ENCODE measurements at places on chromosomes 4 and X. TPM values are rescaled to one million over a fixed set of nuclear protein-coding genes. Genes with fewer than 3 reads are reported as not detected.

- H3K4me3 ChIP-seq, result no peak overlapping the region
- H3K4me1 ChIP-seq, result no peaks in the 10 kb centered on the region
- DNase-seq, result no peak
- H3K27ac ChIP-seq, result no peak overlapping the region
These were observed 1544.6 kb downstream of the C4orf33 start for GRCh38 chr4:130640592-130640991.

DNA sequence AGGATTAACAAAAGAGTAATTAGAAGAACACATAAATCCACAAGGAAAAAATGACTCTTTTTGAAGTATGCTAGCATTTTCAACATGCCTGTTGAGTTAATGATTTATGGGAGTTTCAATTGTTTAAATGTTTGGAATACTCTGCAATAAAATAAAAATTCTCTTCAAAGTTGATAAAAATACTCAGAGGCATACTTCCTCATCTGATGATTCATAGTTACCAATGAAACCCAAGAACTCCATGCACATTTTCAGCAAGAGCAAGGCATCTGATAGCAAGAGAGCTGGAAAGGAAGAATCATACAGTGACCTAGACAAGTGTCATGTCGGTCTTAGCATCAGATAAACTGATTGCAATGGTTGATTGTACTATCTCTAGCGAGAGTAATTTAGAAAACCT lies 443.7 kb upstream of the ATOH1 start:
- no peak overlapping the region for H3K27ac ChIP-seq
- DNase-seq, result no peak
- no peak overlapping the region for H3K4me3 ChIP-seq
- H3K4me1 ChIP-seq, result no peaks in the 10 kb centered on the region
- H3K36me3 ChIP-seq, result no peaks in the 10 kb centered on the region

GRCh38 chrX:17299206-17299605 lies 75.8 kb upstream of the NHS start:
- H3K4me1 ChIP-seq, result no peaks in the 10 kb centered on the region
- H3K4me3 ChIP-seq, result no peak overlapping the region
- DNase-seq, result no peak
- H3K27me3 ChIP-seq, result no peaks in the 10 kb centered on the region
- H3K27ac ChIP-seq, result no peak overlapping the region

PAGE2 gene
- not detected for total RNA-seq

GRPEL1 gene
- 63.8 TPM for total RNA-seq

FHIP1A gene
- 0.46 TPM for total RNA-seq

LNX1 gene
- not detected for total RNA-seq
